ENCODE measurements at places on chromosomes 4 and X.

- peak; percentile 17 for DNase-seq
These were observed 505.1 kb downstream of the PPARGC1A start for GRCh38 chr4:23384741-23385140.

GRCh38 chrX:24014388-24015018, 12.5 kb downstream of the KLHL15 start:
- no peak for DNase-seq

DNA sequence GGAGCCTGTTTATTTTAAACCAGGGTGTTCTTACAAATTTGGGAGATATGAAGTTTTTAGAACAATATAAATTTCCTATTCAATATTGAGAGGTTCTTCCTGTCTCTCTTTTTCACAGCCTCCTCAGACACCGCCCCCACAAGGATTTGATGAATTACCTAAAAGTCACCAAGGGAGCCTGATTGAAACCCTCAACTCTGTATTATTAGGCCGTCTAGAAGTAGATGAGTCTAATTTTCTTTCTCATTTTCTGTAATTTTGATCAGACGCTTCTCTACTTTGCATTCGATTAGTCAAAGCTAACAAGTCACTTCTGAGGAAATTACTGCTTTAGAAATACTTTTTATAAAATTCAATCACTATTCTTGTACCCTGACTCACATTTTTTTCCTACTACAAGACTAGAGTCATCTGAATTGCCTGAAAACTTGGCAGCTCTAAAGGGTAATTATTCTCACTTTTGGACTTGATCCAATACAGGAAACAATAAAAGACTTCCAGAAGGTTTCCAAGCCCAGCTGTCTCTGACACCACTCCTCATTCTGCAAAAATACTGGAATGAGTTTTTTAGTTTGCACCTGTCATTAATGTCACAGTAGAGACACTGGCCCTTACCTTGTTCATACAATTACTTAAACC, 111.2 kb downstream of the ELOVL6 start:
- DNase-seq: peak; percentile 82

DNA sequence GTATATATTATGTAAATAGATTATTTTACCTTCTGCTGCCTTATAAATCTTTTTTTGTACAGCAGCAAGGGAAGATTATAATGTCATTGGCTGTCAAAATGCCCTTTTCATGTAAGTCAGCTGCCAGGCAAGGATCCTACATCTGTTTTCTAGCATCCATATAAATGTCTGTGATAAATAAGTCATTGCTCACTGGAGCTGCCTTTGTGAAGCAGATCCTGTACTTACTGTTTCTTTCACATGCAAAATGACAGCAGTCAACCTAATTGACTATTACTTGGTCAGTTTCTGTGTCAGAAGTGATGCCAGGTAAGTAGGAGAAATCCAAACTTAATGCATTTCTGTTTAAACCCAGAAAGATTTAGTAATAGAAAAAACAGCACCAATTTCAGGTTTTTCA, 620.7 kb downstream of the RPA4 start:
- no peak for DNase-seq

Data from fibroblast of skin of left quadriceps (primary cell).